Thyroid gland (tissue), 4 donors: ENCODE measurements at places on chromosomes 1 and 21. TPM values are rescaled to one million over a fixed set of nuclear protein-coding genes. Genes with fewer than 3 reads are reported as not detected.

Gene CTH
- total RNA-seq: 14.8 TPM

DNA sequence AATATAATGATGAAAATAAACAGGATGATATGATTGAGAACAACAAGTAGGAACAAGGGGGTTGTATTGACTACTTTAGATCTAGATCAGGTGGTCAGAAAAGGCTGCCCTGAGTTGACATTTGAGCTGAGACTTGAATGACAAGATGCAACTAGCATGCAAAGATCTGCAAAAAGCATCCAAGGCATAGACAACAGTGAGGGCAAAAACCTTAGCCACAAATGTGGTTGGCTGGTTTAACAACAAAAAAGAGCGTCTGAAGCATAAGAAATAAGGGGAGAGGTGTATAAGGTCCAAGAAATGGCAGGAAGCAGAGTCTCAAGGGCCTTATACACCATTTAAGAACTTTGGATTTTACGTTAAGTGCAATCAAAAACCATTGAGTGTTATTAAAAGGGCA lies 3.2 kb downstream of the RAB3GAP2 start:
- H3K4me1 ChIP-seq: peaks cover 10% of the 10 kb centered on the region
- no peak for DNase-seq
- no peak overlapping the region for H3K27ac ChIP-seq
- H3K4me3 ChIP-seq: no peak overlapping the region
- no peaks in the 10 kb centered on the region for H3K27me3 ChIP-seq
- no peaks in the 10 kb centered on the region for H3K36me3 ChIP-seq

GRCh38 chr1:248155927-248156326 lies 11.0 kb downstream of the OR2M5 start:
- no peaks in the 10 kb centered on the region for H3K27me3 ChIP-seq
- no peak overlapping the region for H3K4me3 ChIP-seq
- H3K36me3 ChIP-seq: no peaks in the 10 kb centered on the region
- no peak overlapping the region for H3K27ac ChIP-seq

- H3K36me3 ChIP-seq: no peaks in the 10 kb centered on the region
- H3K4me1 ChIP-seq: peaks cover 36% of the 10 kb centered on the region
- H3K27ac ChIP-seq: no peak overlapping the region
- no peaks in the 10 kb centered on the region for H3K27me3 ChIP-seq
Observed at GRCh38 chr1:3346478-3346877, 108.0 kb upstream of the ARHGEF16 start.

GRCh38 chr1:89833183-89834082 lies 12.6 kb downstream of the LRRC8D start:
- no peaks in the 10 kb centered on the region for H3K27me3 ChIP-seq
- peak; percentile 63 for DNase-seq
- peaks cover 16% of the 10 kb centered on the region for H3K4me1 ChIP-seq

DNA sequence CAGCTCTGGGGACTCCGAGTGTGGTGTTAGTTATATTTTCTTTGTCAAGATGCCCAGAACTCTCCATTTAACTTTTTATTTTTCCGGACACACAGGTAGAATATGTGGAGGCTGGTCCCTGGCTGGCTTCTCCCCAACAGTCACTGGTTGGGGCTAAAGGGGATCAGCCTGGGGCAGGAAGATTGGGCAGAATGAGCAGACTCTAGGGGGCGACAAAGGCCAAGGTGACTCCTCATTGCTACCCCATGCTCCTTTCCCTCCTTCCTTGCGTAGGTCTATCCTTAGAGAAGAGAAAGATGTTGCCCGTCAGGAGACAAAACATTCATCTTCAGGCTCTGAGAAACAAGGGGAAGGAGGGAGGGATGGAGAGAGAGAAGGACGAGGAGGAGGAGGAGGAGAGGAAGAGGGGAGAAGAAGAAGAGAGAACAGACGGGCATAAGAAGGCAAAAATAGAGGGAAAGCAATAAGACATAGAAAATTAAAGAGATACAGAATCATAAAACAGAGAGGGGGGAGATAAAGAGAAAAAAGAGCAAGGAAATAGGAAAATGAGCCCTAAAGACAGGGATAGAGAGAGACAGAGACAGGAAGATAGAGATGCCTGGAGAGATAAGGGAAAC lies 89.9 kb downstream of the FOXD2 start:
- no peak overlapping the region for H3K27ac ChIP-seq
- H3K36me3 ChIP-seq: no peaks in the 10 kb centered on the region
- H3K4me1 ChIP-seq: peaks cover under 1% of the 10 kb centered on the region
